ENCODE measurements at places on chromosomes 1 and 21.
A peak's percentile ranks its signal among the peaks of the same experiment; 100 is the strongest.

- DNase-seq, result no peak
Observed at GRCh38 chr1:234593771-234594504, 16.0 kb downstream of the IRF2BP2 start.

DNA sequence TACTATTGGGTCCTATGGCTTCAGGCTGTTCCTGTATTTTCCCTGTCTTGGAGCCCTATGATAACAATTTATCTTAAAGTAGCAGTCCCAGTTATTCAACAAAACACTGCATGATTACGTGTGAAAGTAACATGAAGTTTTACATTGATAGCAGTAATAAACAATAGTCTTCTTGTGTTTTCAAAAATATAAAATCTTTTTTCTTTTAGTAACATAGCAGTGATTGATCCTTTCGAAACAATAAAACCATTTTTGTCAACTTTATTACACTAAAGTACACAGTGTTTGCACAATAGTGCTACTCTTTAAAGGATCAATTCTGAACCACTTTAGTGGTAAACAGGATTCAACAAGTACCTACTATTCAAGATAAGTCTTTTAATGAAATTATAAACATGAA, 90.6 kb downstream of the GPATCH2 start:
- DNase-seq, result no peak

GRCh38 chr1:179881642-179882252, 338 bp upstream of the TOR1AIP1 start:
- DNase-seq, result peak; percentile 54

GRCh38 chr1:43255438-43256210, 14.2 kb upstream of the TMEM125 start:
- no peak for DNase-seq

DNA sequence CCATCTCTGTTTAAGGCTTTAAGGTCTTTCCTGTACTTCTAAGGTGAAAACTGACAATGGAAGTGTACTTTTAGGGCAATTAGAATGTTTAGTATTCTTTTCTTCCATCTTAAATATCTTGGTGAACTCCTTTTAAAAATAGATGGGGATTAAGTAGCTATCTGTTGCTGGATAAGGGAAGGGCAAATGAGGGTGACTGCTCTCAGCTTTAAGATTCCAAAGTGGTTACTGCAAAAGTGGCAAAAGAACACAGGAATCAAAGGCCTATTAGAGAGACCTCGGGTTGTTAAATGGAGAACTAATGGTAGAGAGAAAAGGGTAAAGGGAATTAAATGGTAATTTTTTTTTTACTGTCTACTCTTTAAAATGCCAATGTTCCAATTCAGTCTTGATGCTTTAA, 774.1 kb upstream of the B3GALT2 start:
- DNase-seq, result no peak

- no peak for DNase-seq
Observed at GRCh38 chr1:57886376-57886775, 462.5 kb upstream of the DAB1 start.

DNA sequence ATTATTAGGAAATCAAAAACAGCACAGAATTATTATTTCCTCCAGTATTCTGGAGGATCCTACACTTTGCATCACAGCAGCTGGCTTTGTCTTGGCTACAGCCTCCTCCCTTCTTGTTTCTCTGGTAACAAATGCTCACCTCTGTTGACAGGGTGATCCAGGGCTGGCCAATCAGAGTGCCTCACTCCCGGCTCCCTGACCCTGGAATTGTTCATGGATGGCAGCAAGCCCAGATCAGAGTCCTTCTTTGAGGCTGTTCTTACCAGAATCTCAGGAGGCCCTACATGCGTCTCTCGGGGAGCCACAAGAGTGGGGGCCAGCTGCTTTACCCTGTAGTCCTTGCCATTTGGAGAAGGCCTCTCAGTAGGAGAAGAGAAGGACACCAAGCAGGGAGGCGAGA, 48.4 kb upstream of the IGSF5 start:
- no peak for DNase-seq

GRCh38 chr1:203590603-203591002, 36.0 kb upstream of the ATP2B4 start:
- DNase-seq, result no peak

GRCh38 chr1:162364498-162364897, 12.2 kb downstream of the SPATA46 start:
- DNase-seq, result no peak

All from NCI-H524 treated with DMSO at 0.1 percent for 48 hours (cell line).